ENCODE measurements at places on chromosomes 6 and 20. TPM values are rescaled to one million over a fixed set of nuclear protein-coding genes. Genes with fewer than 3 reads are reported as not detected.

GRCh38 chr6:56193846-56194245 is 53.5 kb downstream of the COL21A1 start:
- H3K36me3 ChIP-seq, result no peaks in the 10 kb centered on the region
- no peaks in the 10 kb centered on the region for H3K4me1 ChIP-seq
- no peak overlapping the region for H3K27ac ChIP-seq
- no peak for DNase-seq

DNA sequence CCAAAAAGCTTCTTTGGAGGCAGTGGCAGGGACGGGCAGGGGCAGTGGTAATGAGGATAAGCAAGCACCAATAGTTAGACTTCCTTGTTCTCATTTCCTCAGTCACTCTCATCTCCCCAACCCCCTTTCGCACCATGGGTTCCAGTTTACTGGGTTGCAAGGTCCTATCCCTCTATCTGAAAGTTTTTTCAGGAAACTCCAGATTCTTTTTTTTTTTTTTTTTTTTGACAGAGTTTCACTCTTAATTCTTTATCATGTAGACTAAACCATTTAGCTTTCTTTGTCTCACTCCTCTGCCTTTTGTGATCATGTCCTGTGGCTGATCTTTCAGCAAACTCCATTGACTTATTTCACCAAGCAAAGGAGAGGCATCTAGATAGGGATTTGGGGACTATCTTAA is 51.4 kb upstream of the GMDS start:
- no peaks in the 10 kb centered on the region for H3K36me3 ChIP-seq
- H3K27ac ChIP-seq, result no peak overlapping the region
- H3K4me1 ChIP-seq, result no peaks in the 10 kb centered on the region

DNA sequence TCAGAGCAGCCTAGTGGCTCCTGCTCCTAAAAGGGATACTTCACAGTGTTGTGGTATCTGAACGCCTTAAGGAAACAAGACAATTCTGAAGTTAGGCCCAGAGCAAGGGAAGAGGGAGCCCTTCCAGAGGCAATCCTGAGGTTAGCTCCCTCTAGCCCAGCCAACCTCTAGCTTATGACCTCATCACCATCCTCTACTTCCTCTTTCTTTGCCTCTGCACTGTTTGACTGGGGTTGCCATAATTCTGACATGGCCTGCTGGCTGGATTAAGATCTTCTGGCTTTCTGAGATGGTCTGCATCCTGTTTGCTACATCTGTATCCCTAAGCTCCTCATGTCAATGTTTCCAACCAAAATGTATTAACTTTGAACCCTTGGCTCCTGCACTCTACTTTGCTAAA is 23.3 kb upstream of the BMP2 start:
- H3K4me3 ChIP-seq, result no peak overlapping the region
- H3K36me3 ChIP-seq, result no peaks in the 10 kb centered on the region
- DNase-seq, result no peak
- no peaks in the 10 kb centered on the region for H3K27me3 ChIP-seq

GRCh38 chr6:160115421-160115820 is 6.2 kb upstream of the SLC22A1 start:
- peaks cover 9% of the 10 kb centered on the region for H3K36me3 ChIP-seq
- no peaks in the 10 kb centered on the region for H3K27me3 ChIP-seq
- no peak overlapping the region for H3K4me3 ChIP-seq

- DNase-seq, result no peak
- H3K36me3 ChIP-seq, result no peaks in the 10 kb centered on the region
- H3K4me3 ChIP-seq, result no peak overlapping the region
- H3K27me3 ChIP-seq, result no peaks in the 10 kb centered on the region
Observed at GRCh38 chr6:123712831-123713230, 76.1 kb upstream of the TRDN start.

DNA sequence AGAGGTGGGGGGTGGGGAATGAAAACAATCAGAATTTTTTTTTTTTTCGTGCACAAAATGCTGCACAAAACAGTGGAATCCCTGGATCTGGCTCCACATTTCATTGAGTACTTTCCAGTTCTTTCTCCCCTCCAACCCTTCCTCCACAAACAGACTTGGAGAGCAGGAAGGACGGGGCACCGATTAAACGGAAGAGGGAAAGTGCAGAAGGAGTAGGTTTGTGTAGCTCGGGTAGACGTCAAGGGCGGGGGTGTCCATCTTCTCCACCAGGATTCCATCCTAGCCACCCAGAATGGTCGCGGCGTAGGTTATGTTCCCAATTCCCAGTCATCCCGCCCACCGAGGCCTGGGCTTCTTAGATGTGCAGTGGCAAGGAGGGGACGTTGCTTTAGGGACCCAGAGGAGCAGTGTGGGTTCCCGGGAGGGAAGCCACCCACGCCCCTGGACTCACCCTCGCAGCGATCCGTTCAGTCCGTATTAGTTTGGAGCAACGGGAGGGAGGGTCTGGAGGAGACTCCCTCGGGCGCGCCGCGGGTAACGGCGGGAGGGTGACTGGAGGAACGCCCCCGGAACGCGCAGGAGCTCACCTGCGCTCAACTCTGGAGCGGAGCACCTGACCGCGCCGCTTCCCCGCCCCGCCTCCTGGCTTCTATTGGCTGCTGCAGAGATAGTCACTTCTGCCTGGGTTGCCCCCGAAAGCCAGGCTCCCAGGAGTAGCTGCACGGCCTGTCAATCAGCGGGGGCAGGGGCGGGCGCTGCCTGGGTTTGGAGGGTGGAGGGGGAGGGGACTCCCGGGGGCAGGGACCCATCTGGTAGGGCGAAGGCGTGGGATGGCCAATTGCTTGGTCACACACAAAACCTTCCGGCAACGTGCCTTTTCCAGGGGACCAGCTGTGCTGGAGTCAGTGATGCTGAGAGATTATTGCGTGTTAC is at the start of gene ENPP5:
Gene ENPP5, minus strand, starts transcription at position 624 of the 933 bp plus-strand sequence. CDS start 2,718 bp downstream, outside the sequence.
- H3K4me3 ChIP-seq, result peak within 1 kb of the TSS; percentile 74
- peak; percentile 70 for DNase-seq
- peaks cover 11% of the 10 kb centered on the region for H3K27me3 ChIP-seq
- H3K36me3 ChIP-seq, result no peaks in the 10 kb centered on the region
- H3K4me1 ChIP-seq, result no peaks in the 10 kb centered on the region

DNA sequence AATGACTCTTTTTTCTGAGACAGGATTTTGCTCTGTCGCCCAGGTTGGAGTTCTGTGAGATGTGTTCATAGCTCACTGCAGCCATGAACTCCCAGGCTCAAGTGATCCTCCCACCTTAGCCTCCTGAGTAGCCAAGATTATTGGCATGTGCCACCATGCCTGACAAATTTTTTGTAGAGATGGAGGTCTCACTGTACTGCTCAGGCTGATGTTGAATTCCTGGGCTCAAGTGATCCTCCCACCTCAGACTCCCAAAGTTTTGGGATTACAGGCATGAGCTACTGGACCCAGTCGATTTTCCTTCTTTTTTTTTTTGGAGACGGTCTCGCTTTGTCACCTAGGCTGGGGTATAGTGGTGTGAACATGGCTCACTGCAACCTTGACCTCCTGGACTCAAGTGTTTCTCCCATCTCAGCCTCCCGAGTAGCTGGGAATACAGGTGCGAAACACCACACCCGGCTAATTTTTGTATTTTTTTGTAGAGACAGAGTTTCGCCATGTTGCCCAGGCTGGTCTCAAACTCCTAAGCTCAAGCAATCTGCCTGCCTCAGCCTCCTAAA is 24.3 kb downstream of the BCL2L1 start:
- no peaks in the 10 kb centered on the region for H3K36me3 ChIP-seq
- H3K27ac ChIP-seq, result peak overlapping the region; percentile 93
- H3K4me3 ChIP-seq, result no peak overlapping the region

- H3K4me1 ChIP-seq, result peaks cover 15% of the 10 kb centered on the region
- peaks cover 30% of the 10 kb centered on the region for H3K36me3 ChIP-seq
- H3K27me3 ChIP-seq, result no peaks in the 10 kb centered on the region
Observed at GRCh38 chr20:62952968-62953838, 694 bp downstream of the SLC17A9 start.

DNA sequence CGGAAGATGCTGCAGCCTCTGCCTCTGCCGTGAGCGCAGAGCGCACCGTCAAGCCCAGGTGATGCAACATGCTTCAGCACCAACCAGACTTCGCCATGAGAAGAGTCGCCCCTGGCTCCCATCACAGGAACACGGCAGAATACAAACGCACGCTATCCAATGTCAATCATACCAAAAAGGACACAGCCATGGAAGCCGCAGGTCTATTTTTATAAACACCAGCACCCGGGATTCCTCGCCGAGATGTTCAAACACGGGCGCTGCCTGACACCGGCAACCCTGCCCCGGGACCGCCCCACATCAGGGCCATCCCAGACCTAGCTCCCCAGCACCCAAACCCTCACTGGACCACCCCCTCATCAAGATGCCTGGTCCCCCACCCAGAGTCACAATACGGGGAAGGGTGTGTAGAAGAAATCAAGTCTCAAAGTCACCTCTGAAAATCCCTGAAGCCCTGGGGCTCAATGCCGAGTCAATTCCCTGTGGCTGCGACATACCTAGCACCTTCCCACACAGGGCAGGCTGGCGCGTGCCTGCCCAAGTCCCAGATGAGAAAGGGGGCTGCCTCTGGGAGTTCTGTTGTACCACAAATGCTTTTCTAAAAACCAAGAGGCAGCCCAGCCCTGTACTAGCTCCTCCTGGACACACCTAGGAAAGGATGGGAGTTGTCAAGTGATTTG is 17.9 kb downstream of the TAF4 start:
- H3K4me3 ChIP-seq, result no peak overlapping the region
- H3K36me3 ChIP-seq, result no peaks in the 10 kb centered on the region

DNA sequence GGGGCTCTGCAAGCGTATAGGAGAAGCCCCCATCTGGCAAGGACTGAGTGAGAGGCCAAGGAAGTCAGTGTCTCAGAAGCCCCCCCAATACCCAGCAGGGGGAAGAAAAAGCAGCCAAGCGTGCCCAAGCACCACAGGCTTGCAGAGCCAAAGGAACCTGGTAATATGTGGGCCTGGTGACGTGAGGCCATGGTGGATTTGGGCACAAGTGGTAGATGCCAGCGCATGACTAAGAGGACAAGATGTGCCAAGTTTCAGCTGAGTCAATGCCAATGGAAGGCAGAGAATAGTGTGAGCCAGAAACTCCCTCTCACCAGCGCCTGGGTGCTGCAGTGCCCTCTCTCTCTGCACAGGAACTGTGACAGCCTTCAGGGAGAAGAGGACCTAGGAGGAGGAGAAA is 110.0 kb downstream of the QRSL1 start:
- no peak overlapping the region for H3K4me3 ChIP-seq
- no peaks in the 10 kb centered on the region for H3K4me1 ChIP-seq
- no peaks in the 10 kb centered on the region for H3K36me3 ChIP-seq
- DNase-seq, result peak; percentile 18
- H3K27me3 ChIP-seq, result no peaks in the 10 kb centered on the region

GRCh38 chr6:13795041-13795750 is 19.2 kb downstream of the MCUR1 start:
- H3K27ac ChIP-seq, result no peak overlapping the region
- no peak overlapping the region for H3K4me3 ChIP-seq
- H3K4me1 ChIP-seq, result peaks cover 6% of the 10 kb centered on the region
- H3K36me3 ChIP-seq, result no peaks in the 10 kb centered on the region
- H3K27me3 ChIP-seq, result no peaks in the 10 kb centered on the region

- H3K4me1 ChIP-seq, result peaks cover 27% of the 10 kb centered on the region
- no peak for DNase-seq
- no peaks in the 10 kb centered on the region for H3K27me3 ChIP-seq
- no peak overlapping the region for H3K27ac ChIP-seq
Observed at GRCh38 chr20:24981790-24982189, 10.8 kb downstream of the APMAP start.

DNA sequence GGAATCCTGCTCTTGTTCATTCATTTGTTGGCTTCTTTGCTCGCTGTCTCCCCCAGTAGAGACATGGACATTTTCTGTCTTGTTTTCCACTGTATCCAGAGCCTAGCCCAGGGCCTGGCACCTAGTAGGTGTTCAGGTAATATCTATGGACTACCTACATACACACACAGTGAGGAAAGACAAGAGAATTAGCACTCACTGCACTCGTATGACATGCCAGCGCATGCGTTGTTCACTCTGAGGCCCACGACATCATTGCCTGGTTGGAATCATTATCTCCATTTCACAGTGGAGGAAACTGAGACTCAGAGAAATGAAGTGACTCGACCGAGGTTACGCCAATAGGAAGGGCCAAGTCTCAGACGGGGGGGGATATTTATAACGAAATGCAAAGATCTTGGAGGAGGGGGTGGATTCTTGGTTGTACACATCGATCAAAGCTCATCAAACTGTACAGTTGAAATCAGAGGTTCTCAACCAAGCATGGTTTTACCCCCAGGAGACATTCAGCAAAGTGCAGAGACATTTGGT is 140.1 kb upstream of the PTPN1 start:
- no peak for DNase-seq
- H3K36me3 ChIP-seq, result no peaks in the 10 kb centered on the region
- H3K4me3 ChIP-seq, result no peak overlapping the region

DNA sequence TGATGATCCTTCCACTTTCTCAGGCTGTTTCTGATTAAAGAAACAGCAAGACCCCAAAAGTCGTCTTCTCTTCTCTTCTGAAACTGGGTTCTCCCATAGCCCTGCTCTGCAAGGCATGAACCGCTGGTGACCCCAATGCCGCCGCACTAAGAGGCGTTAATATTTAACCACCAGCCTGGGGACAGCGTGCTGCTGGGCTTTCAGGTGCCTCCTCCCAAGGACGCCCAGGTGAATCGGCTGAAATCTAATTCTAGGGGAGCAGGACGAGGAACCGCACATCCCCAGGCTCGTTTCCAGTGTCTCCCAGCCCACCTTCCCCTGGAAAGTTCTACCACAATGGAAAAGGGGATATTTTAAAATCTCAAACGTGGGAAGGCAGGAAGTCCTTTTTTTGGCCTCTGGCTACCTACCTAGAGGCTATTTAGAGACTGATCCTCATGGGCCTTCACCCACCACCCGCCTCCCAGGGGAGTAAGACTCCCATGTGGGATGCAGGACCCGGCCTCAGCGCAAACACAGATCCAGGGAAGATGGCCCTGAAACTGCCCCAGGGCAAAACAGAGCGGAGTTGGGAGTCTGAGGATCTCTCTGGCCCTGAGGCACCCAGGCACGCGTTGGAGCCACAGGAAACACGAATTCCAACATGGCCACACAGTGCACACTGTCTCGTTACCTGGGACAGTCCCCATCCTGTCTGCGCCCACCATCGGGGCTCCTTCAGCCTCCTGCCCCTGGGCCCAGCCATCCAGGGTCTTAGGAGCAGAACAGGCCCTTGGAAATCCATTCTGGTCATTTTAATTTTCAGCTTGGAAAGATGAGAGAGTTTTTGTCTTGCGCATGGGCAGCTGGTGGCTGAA is 56.2 kb downstream of the BMP7 start:
- no peak overlapping the region for H3K27ac ChIP-seq
- DNase-seq, result no peak

PLCG1 gene
- 43.8 TPM for total RNA-seq

PACRG gene
- total RNA-seq, result 25.8 TPM

PRPH2 gene
- 0.36 TPM for total RNA-seq

TTK gene
- not detected for total RNA-seq

MAFB gene
- 9.0 TPM for total RNA-seq

CD83 gene
- 0.97 TPM for total RNA-seq

MYB gene
- total RNA-seq, result 0.13 TPM

SMLR1 gene
- total RNA-seq, result not detected

BMP2 gene
- 2.0 TPM for total RNA-seq

ELOVL4 gene
- not detected for total RNA-seq

HRH3 gene
- total RNA-seq, result not detected

TP53TG5 gene
- 0.59 TPM for total RNA-seq

SLC22A7 gene
- total RNA-seq, result not detected
